ENCODE measurements at places on chromosomes 11 and 22.
A peak's percentile ranks its signal among the peaks of the same experiment; 100 is the strongest.

DNA sequence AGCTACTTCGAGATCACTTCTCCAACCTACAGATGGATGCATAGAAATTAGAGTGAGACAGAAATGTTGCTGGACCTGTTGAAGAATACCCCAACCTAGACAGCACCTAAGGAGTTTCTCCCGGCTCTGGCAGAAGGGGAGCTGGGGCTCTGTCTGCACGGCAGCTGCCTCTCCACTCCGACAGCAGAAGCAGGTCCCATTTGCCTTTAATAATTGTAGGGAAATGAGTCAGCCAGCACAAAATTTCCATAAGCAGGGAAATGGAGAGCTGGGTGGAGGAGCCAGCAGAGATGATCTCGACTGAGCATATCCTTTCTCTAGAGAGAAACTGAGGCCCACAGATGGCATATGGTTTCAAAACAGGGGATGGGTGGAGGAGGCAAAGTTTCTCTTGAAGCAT is 80.1 kb downstream of the EFCAB6 start:
- no peaks in the 10 kb centered on the region for H3K27me3 ChIP-seq
- H3K27ac ChIP-seq: no peak overlapping the region
- H3K36me3 ChIP-seq: no peaks in the 10 kb centered on the region
- DNase-seq: no peak

GRCh38 chr11:30488304-30488998 is 97.7 kb downstream of the MPPED2 start:
- no peak overlapping the region for H3K4me3 ChIP-seq
- DNase-seq: no peak
- H3K4me1 ChIP-seq: no peaks in the 10 kb centered on the region

GRCh38 chr11:11524436-11525061 is 97.3 kb downstream of the GALNT18 start:
- H3K36me3 ChIP-seq: no peaks in the 10 kb centered on the region
- H3K4me3 ChIP-seq: no peak overlapping the region
- DNase-seq: no peak
- peaks cover 3% of the 10 kb centered on the region for H3K4me1 ChIP-seq

DNA sequence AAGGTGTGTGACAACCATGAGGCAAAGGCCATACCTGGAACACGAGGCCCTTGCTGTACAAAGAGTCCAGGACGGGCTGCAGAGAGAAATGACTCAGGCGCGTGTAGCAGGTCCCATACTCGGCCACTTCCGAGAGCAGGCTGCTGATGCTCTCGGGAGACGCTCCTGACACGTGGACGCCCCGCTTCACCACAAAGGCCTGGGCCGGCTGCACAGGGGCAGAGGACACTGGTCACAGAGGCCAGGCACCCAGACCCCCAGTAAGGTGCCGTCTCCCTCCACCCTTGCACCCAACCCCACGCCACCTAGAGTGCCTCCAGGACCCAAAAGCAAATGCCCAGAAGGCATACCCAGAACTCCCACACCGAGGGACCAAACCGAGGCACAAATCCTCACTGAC is 15.5 kb downstream of the TUBGCP6 start:
- H3K27ac ChIP-seq: no peak overlapping the region
- no peaks in the 10 kb centered on the region for H3K4me1 ChIP-seq
- DNase-seq: no peak
- peaks cover 14% of the 10 kb centered on the region for H3K36me3 ChIP-seq

- H3K4me1 ChIP-seq: peaks cover 3% of the 10 kb centered on the region
- H3K27me3 ChIP-seq: no peaks in the 10 kb centered on the region
- no peak overlapping the region for H3K4me3 ChIP-seq
- peak; percentile 12 for DNase-seq
- no peaks in the 10 kb centered on the region for H3K36me3 ChIP-seq
- H3K27ac ChIP-seq: no peak overlapping the region
Observed at GRCh38 chr11:33478111-33478573, 221.0 kb downstream of the HIPK3 start.

GRCh38 chr11:122733318-122733717 is 77.8 kb downstream of the UBASH3B start:
- 0 out of 2 replicates have a peak, but pooled peaks cover 2% of the 10 kb centered on the region for H3K4me1 ChIP-seq
- no peak overlapping the region for H3K4me3 ChIP-seq
- H3K36me3 ChIP-seq: no peaks in the 10 kb centered on the region
- H3K27ac ChIP-seq: no peak overlapping the region

Data from GM12878 (cell line).